Stimulated activated CD8-positive, alpha-beta memory T cell treated with anti-CD3 and anti-CD28 coated beads, Interleukin-15, amount 100 ng/mL, for 1 hour (primary cell): ENCODE measurements at places on chromosomes 4 and X.

- DNase-seq, result no peak
Observed at GRCh38 chrX:10008483-10009056, 41.4 kb downstream of the CLDN34 start.

DNA sequence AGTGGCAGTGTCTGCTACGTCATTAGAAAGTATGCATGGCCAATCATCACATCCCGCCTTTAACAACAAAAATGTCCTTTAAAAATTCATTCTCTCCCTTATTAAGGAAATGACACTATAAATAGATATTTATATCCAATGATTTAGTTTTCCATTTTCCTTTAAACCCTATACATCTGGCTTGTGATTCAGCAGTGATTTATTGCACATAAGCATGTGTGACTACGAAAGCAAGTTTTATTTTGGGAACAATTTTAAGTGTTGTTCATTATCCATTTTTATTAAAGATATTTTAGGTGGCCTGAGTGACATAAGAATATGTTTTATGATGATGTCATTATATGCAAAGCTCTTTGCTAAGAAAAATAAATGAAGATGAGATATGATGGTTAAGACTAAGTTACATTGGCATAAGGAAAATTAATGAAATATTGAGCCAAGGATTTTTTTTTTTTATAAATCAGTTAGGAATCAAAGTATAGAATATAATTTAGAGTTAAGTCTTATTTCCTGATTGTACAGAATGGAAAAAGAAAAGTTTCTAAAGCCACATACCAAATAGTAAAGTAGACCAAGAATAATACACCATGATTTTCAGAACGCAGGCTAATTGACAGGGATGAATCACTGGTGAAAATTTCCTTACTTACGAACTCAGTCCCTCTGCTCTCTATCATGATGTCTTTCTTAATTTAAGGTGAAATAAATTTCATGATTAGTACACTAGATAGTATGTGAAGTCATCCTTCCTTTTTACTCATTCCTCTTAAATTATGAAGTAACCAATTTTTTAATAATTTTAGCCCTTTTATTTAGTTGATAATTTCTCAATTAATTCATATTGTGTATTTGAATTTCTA, 822.4 kb downstream of the FAT4 start:
- DNase-seq, result no peak

GRCh38 chrX:24167719-24168472, 18.4 kb downstream of the ZFX start:
- no peak for DNase-seq

DNA sequence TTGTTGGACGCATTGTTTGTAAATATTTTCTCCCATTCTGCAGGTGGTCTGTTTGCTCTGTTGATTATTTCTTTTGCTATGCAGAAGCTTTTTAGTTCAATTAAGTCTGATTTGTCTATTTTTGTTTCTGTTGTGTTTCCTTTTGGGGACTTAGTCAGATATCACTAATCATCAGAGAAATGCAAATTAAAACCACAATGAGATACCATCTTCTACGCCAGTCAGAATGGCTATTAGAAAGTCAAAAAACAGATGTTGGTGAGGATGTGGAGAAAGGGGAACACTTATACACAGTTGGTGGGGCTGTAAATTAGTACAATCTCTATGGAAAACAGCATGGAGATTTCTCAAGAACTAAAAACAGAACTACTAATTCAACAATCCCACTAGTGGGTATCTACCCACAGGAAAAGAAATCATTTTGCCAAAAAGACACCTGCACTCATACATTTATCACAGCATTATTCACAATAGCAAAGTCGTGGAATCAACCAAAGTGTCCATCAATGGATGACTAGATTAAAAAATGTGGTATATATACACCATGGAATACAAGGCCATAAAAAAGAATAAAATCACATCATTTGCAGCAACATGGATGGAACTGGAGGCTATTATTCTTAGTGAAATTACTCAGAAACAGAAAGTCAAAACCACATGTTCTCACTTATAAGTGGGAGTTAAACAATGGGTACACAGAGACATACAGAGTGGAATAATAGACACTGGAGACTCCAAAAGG, 8.1 kb downstream of the COQ2 start:
- DNase-seq, result no peak

DNA sequence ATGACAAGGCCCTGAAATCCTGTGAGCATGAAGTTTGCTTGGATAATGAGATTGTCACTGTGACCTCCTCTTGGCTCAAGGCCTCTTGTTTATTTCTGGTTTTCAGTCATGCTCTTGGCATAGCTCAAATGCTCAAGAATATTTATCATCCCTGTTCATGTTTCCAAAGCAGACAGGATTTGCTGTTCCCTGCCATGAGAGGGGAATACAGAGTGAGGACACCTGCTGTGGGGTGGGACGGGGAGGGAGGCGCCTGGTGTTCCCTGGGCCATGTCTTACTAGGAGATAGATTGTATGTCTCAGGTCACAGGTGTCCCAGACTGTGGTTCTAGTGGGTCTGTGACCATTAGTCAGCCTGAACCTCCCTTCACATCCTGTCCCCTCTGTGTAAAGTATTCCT, 34.9 kb upstream of the SH3RF1 start:
- DNase-seq, result no peak

DNA sequence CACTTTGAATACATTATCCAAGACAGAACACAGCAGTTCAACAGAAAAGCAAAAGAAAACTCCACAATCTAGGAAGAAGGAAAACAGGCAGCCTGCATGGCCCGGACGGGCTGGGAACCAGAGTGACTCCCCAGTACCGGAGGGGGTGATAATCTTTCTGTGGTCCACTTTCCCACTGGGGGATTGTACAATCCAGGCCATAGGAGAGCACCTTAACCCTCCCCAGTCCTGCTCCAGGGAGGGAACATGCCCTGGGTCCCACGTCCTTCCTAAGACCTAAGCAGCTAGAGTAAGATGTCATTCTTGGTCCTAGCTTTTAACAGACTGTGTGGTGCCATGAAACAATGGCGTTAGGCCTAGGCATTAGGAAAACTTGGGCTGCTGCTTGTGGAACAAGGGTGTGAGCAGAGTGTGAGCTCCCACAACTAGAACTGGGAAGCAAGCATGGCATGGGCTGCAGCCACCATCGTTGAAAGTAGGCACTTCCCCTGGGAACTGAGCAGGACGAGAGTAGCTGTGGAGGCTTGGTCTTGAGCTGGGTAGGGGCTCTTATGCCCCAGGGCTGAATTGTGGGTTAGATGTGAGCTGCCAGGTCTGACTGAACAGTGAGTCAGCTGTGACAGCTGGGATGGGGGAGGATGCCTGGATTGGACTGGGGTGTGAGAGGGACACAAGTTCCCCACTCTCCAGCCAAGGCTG, 42.4 kb downstream of the NAT8L start:
- no peak for DNase-seq

DNA sequence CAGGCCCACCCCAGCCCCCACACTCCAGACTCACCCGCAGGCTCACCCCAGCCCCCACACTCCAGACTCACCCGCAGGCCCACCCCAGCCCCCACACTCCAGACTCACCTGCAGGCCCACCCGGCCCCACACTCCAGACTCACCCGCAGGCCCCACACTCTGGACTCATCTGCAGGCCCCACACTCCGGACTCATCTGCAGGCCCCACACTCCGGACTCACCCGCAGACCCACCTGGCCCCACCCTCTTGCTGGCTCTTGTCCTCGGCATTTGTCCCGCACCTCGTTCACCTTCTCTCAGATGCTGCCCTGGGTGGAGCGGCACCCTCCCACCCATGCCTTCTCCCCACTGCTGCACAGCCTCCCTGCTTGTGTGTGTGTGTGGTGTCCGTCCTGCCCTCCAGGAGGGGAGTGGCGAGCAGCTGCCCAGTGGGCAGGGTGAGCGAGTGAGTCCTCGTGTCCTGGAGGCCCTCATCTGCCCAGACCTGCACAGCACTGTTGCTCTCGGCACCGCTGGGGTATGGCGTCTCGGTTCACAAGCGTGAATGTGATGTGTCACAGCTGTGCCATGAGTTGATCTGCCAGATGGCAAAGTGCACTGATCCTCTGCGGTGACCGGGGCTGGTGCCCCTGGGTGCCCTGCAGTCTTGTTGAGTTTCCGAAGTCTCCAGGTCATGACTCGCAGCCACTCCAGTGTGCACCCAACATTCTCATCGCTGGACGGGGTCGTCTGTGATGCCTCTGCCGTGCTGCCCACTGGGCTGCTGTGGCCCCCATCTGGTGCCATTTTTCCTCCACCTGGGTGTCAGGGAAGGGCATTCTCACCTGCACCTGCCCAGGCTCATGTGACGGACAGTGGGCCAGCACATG, 27.7 kb downstream of the MAEA start:
- DNase-seq, result no peak

GRCh38 chr4:123144616-123145015, 222.2 kb upstream of the NUDT6 start:
- DNase-seq, result no peak

GRCh38 chr4:183871581-183871980, 33.5 kb upstream of the STOX2 start:
- DNase-seq, result no peak

DNA sequence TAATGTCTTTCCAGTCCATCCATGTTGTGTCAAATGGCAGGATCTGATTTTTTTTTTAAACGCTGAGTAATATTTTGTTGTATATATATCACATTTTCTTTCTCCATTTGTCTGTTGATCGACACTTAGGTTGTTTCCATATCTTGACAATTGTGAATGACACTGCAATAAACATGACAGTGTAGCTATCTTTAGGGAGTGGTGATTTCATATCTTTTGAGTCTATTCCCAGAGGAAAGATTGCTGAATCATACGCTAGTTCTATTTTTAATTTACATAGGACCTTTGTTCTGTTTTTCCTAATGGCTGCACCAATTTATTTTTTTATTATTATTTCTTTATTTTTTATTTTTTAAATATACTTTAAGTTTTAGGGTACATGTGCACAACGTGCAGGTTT, 470.7 kb downstream of the CCSER1 start:
- DNase-seq, result no peak

- DNase-seq, result no peak
Observed at GRCh38 chr4:111744847-111745246, 400.4 kb upstream of the FAM241A start.

DNA sequence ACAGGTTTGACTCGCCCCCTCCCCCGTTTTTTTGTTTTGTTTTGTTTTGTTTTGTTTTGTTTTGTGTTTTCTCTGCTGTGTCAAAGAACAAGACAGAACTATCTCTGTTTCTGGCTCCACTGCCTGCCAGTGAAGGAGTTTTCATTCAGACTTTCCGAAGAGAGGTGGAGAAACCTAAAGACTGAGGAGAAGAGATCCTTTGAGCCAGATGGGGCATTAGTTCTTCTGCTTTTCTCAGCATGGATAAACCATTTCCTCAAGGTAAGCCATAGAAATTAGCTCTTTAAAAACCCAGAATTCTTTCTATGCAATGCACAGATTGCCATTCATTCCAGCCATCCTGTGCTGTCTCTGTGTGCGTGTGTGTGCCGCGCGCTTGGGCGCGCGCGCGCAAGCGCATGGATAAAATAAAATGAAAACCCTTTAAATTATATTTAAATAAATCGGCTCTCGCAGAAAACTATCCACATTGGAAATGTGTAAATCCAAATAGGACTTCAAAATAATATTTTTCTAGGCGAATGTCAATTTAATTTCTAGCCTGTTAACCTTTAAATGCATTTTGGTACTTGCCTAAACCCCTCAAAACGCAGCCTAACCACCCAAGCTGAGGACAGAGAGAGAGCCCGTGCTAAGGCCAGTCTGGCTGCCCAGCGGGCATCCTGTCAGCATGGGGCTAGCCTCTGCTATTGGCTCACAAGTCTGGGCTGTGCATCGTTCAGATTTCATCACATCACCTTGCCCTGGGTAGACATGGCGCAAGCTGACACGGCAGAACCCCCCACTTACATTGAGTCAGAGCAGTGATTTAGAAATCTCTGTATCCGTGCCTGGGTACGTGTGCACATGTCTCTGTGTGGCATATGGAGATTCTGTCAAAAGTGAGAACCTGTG, 113.0 kb upstream of the VAMP7 start:
- no peak for DNase-seq

- DNase-seq, result no peak
Observed at GRCh38 chr4:123505095-123506010, 108.8 kb downstream of the SPRY1 start.

DNA sequence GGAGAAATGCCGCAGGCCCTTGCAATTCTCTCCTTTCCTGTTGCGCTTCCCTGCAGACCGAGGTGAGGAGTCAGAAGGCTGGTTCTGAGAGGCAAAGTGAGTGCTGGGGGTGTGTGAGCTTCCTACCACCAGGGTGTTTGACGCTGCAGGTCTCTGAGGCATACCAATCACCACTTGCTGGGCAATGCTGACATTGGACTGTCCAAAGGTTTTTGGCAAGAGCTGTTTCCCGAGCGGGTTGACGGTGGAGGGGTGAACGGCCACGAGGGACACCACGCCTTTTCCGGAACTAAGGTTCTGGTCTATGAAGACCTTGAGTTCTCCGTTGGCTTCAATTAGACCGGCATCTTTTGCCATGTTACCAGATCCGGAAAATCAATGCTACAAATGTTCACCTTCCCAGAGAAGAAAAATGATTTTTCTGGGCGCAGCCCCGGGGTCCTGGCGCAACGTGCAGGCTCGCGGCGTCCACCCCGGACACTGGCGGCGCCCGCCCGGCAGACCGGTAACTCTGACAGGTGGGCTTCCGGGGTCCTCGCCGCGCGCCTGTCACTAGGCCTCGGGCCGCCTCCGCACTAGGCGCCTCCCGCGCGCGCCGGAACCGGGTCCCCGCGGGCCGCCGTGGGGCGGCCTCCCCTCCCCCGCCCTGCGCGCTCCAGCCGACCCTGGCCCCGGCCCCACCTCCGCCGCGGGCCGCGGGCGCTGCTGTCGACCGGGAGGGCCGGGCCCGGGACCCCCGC, 44.9 kb upstream of the FAM47C start:
- DNase-seq, result no peak

- no peak for DNase-seq
Observed at GRCh38 chr4:8729408-8730149, 137.0 kb downstream of the CPZ start.

DNA sequence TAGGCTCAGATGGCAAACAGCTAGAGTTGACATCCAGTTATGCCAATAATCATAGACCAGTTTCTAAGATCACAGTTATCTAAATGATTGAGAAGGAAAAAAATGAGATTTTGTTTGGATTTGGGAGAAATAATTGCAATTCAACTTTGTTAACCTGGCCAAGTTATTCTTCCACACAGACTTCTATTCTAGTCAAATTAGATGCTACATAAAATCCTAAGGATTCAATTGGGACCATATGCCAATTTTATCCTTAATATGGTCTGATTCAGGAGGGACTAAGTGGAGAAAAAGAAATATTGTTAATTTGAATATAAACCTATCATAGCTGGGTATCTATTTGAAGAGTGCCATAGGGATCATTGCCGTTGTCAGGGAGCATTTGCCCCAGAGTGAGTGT, 178.3 kb upstream of the SLC7A11 start:
- no peak for DNase-seq

- DNase-seq, result no peak
Observed at GRCh38 chr4:83022724-83023450, 12.1 kb upstream of the COPS4 start.

GRCh38 chrX:22296871-22297270, 24.2 kb downstream of the CBLL2 start:
- DNase-seq, result no peak

- DNase-seq, result no peak
Observed at GRCh38 chr4:140834839-140835495, 78.8 kb upstream of the TBC1D9 start.

GRCh38 chr4:2812612-2813354, 19.9 kb downstream of the SH3BP2 start:
- DNase-seq, result no peak

GRCh38 chrX:33273535-33273934, 62.2 kb upstream of the DMD start:
- no peak for DNase-seq

GRCh38 chr4:16817286-16817685, 81.2 kb downstream of the LDB2 start:
- DNase-seq, result no peak
